LoVo (cell line): ENCODE measurements at places on chromosomes 5 and 9.

DNA sequence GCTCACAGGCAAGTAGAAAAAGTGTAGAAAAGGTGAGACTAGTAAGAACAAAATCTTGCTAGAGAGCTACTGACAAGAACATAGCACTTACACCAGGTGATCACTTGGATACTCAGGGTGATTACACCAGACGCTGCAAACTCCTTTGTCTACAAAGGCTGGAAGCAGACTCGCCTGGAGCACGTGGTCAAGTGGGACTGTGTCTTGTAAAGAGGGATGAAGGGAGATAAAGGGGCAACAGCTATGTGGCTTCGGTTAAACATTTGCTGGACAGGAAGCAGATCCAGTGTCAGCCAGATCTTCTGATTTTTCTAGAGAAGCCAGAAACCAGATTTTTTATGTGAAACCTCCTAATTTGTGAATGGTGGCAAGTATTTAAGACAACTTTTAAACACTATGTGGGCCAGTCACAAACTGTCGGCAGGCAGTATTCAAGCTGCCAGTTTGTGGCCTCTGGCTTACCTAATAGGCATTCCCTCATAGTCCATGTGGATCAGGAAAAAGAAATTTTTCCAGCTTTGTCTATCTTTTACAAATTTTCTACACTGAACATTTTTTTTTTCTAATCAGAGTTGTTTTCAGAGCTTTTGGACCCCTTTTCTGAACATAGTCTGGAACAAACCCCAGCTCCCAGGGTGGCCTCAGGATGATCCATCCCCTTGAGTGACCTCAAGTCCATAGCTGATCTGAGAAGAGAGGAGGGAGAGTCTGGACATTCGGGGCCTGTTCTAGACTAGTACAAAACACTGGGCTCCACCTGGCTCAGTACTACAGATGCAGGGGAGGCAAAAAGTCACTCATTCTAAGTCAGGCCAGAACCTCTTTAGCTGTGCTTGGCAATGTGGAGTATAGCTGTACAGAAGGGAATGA lies 262.9 kb downstream of the ARRDC3 start:
- no peak for DNase-seq

DNA sequence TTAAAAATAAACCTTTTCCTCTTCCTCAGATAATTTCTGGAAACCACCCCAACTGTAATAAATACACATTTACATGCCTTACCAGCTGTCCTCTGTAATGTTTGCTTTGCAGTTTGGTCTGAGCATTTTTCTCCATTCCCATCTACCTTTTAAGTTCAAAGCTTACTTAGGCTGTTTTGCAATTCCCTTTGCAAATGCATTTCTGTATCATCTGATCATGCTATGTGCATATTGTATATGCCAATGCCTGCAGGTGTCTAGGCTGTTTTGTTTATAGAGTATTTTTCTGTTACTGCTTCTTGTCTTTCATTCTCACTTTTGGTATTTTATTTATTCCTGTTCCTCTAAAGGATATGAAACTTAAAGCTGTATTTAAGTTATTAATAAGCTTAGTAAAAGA lies 86.3 kb downstream of the SLC44A1 start:
- DNase-seq: no peak

DNA sequence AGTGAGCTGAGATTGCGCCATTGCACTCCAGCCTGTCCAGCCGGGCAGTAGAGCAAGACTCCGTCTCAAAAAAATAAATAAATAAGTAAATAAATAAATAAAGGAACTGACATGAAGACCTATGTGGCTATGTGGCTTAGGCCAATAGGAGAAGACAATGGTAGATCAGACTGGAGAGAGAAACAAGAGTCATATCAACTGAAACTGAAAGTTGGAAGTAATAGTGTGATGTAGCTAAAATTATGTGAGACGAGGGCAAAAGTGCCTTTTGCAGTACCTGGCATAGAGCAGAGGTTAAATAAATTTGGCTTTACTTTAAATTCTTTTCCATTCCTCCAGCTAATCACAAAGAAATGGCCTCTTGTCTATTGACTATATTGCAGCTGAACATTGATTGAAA lies 7.3 kb downstream of the FBP2 start:
- DNase-seq: no peak

DNA sequence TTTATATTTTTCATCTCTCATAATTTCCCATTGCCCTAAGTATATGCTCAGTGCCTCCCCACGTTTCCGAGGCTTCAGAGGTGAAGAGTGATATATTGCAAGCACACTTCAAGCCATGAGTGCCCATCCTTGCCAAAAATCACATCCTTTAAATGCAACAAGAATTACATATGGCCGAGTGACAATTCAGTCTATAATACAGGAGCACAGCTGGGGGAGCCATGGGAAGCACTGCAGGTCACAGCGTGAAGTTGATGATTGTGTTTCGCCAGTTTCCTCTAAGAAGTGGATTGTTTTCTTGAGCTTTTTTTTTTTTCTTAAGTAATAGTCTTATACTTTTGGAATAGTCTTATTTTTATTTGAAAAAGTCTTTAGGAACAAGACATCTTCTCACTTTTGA lies 61.1 kb downstream of the MTRR start:
- no peak for DNase-seq

- DNase-seq: no peak
Observed at GRCh38 chr9:131546336-131547084, 1.2 kb downstream of the PRRT1B start.

- no peak for DNase-seq
Observed at GRCh38 chr9:114150608-114151007, 4.7 kb upstream of the COL27A1 start.

DNA sequence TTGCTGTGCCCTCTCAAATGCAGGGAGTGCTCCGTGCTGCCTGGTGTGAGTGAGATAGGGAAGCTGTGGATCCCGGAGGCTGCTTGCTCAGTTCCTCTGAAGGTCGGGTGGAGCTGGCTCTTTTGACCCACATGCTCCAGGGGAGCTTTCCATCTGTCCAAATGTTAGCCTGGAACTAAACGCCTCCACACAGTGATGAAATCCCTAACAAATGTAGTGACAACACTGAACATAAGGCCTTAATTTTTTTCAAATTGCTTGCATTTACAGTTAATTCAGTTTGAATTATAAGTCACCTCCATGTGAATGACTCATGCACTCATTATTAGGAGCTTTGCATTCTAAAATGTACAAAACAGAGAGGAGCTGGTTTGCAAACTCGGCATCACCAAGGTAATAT lies 27.0 kb downstream of the PRDM6 start:
- DNase-seq: no peak

DNA sequence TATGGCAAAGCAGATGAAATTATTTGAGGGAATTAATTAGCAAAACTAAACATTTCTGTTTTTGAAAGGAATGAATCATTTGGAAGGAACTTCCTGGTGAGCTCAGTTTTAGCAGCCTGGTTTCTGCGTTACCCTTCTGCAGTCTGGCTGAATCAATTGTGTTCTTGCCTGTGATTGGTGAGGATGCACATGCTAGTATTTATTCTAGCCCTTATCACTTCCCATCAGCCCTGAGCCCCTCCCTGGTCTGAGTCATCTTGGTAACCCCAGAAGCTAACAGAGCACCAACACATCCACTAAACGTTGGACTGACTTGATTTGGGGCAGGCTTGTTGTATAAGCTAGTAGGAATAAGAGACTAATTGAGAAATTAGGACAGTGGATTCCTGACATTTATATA lies 6.6 kb downstream of the TJP2 start:
- DNase-seq: peak; percentile 89

- peak; percentile 28 for DNase-seq
Observed at GRCh38 chr9:113187929-113188595, 33.0 kb downstream of the FKBP15 start.

DNA sequence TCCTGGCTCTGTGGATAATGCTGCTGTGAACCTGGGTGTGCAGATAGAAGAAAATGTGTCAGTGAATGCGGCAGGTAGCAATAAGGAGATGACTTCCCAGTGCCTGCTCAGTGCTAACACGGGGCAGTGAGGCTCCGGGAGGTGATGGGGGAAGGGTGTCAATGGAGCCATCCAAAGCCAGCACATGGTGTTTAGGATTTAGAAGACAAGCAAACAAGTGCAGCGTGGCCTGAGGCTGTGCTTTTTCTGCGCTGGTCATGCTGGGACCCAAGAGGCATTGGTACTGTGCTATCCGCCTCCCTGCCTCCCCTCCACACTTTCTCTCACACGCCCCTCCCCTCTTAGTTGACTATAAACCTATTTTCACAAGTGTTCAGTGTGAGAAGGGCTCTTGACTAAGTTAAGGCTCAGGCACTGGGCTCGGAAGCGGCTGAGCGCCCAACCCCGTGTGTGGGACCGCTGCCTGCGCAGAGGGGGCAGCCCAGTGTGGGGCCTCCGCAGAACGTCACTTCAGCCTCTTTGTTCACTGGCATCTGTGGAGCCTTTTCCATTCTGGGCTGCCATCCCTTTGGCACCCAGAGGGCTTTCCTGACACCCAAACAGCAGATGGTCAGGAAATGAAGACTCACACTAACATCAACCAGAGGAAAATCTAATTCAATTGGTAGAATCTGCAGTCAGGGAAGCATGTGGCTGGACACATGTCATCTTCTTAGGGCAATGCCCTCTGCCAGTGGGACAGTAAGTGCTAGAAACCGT lies 21.8 kb upstream of the NINJ1 start:
- DNase-seq: no peak

DNA sequence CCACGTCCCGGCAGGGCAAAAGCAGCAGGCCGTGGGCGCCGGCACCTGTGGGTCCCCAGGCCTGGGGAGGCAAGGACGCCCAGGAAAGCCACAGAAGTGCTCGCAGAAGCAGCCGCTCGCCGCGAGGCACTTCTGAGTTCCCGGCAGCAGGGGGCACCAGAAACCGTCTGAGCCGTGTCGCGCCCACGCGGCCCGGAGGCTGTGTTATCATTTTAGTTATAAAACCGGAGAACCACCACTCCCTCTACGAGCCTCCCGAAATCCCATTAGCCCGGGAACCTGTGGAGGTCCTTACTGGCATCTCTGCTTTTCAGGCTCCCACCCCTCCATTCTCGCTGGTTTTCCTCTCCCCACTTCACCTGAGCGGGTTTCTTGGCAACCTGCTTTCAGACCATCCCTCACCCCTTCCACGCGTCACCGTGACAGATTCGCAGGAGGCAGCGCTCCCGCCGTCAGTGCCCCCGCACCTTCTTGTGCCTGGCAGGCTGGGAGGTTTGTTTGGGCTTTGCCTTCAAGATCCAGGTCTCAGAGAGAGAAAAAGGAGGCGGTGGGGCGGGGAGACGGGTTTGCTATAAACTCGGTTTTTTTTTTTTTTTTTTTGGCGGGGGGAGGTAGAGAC lies 2.3 kb downstream of the GDNF start:
- DNase-seq: peak; percentile 34

GRCh38 chr5:87452837-87453236 lies 40.1 kb upstream of the CCNH start:
- DNase-seq: no peak

DNA sequence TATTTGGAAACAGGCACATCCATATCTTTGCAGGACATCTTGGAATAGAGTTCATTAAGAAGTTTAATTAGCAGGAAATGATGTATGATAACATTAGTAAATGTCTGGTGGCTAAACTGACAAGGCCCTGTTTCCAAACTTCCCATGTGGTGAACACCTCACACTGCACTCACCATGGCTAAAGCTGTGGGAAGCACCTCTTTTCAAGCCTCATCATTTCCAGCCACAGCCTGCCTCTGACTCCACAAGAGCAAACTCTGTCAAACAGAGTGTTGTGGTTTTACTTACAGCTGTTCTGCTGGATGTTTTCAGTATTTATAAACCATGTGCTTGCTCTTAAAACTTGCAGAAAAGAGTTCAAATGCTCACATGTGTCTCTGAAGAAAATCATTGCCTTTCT lies 14.9 kb upstream of the NDUFB6 start:
- DNase-seq: no peak

DNA sequence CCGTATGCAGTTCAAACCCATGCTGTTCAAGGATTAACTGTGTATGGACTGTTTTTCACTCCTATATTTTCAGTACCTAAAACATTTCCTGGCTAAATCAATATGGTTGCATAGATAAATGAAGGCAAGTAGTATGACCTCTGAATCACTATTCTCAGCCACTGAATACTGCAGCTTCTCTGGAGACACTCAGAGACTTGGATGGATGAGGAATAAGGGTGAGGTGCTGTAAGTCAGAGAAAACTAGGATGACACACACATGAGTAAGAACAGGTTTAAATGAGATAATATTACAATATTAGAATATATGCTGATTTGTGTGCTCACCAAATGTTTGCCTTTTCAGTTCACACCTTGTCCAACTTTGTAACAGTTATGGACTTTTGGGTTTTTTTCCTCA lies 26.0 kb upstream of the ANXA1 start:
- no peak for DNase-seq

- no peak for DNase-seq
Observed at GRCh38 chr9:34582787-34583186, 6.7 kb downstream of the CNTFR start.

DNA sequence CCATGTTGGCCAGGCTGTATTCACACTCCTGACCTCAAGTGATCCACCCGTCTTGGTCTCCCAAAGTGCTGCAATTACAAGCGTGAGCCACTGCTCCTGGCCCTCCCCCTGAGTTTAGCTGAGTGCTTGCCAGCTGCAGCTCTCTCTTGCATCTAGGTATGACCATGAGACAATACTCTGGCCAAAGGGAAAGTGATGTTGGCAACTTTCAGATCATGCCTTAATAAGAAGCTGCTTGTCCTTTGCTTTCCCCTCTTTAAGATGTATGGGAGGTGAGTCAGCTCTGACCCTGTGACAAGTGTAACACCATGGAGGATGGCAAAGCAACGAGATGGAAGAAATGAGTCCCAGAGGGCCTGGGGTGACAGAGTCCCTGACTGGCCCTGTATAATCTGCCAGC lies 18.7 kb upstream of the DCAF12 start:
- no peak for DNase-seq

DNA sequence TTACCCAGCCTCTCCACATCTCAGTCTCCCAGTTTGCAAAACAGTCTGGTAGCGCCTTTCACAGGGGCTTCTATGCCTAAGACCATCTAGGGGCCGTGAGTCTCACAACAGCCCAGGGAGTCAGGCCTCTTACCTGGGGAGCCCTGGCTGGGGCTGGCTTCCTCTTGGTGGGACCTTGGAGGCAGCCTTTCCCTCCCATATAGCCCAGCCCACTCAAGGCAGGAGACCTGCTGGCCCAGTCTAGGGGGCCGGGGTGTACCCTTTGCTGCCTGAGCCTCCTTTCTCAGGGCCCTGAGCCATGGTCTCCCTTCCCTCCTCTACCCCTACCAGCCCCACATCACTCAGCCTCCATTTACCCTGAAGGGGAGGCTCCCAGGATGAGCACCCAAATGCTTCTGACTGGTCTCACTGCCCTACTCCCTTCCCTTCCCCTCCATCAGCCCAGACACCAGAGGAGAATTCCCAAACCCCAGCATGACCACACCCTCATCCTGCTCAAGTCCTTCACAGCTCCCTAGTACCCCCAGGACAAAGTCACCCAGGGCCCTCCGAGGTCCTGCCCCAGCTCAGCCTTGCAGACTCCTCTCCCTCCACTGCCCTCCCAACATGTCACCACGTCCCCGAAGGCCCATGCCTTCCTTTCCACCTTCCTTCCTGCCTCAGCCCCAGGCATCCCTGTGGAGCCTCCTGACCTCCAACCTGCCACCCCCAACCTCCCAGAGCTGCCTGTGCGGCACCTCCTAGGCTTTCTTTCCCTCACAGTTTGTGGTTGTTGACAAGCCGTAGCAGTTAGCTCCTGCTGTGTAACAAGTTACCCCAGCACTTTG lies 55.3 kb downstream of the BARX1 start:
- no peak for DNase-seq

GRCh38 chr5:156328161-156328560 lies 1.2 kb downstream of the SGCD start:
- DNase-seq: no peak
